COR-L47 (cell line): ENCODE measurements at places on chromosomes 13 and 19.
A peak's percentile ranks its signal among the peaks of the same experiment; 100 is the strongest.

GRCh38 chr19:36060430-36060829 lies 5.7 kb downstream of the WDR62 start:
- DNase-seq: no peak

DNA sequence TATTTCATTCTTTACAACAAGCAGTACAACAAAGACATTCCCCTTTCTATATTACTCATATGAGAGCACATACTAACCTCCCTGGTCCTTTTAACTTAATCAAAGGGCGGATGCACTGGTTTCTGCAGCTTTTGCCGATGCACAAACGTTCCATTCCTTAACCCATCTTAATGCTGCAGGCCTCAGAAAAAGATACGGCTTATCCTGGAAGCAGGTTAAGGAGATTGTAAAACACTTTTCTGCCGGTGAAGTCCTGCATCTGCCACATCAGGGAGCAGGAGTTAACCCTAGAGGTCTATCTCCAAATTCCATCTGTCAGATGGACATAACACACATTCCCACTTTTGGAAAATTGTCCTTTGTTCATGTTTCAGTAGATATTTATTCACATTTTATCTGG lies 11.5 kb upstream of the ZNF814 start:
- no peak for DNase-seq

DNA sequence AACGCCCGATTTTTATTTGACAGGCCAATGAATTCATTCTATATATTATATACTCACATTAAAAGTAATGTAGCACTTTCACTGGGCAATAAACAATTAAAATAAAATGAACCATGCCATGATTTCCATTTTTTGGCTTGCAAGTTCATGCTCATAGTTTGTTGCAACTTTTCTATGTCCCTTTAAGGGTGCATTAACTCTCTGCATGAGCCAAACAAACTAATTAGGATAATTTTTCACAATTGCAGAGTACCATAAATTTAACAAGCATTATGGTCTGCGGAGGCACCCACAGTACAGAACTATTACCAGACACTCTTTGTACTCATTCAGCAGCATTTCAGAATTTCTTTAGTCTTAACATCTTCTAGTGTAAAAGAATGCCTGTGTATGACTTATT lies 1.4 kb downstream of the LHFPL6 start:
- DNase-seq: no peak

DNA sequence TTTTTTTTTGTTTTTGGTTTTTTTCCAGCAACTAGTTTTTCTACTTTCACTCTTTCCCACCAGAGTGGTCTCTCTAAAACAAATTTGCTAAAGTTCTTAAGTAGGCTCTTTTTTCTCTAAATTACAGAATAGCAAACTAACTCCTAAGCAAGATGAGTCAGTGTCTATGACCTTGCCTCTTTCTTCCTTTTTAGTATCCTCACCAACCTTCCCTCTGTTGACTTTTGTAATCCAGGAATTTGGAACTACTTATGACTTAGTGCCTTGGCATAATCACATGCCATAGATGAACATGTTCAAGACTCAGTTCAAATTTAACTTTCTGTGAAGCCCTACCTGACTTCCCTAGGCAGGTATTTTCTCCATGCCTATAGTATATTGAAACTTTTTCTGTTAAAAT lies 32.3 kb upstream of the AKAP11 start:
- no peak for DNase-seq

GRCh38 chr19:5873617-5874199 lies 3.4 kb upstream of the FUT5 start:
- no peak for DNase-seq

- no peak for DNase-seq
These were observed 1.0 kb upstream of the ZNF529 start for GRCh38 chr19:36573895-36574720.

DNA sequence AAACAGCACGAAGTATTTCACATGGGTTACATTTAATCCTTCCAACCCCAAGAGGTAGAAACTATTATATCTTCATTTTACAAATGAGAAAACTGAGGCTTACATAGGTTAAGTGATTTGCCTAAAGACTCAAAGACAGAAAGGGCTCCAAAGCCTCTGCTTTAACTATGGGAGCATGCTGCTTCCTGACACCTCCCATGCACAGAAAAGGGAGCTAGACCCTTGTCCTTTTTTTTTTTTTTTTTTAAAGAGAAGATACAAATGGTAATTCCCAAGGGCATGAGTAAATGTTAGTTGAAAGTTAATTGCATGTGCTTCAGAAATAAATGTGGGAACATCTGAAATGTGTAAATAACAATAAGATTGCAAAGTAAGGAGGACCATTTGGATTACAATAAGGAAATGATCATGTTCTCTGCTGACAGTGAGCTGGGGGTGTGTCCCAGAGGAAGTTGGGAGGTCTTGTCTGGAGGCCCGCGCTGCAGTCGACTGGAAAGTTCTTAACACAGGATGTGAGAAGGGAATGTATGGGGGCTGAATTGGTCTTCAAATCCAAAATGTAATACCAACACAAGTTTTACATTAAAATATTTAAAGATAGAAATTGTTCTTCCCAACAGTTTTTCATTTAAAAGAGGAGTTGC lies 500.3 kb downstream of the KLF12 start:
- DNase-seq: no peak

GRCh38 chr19:13526552-13526951 lies 20.3 kb upstream of the CACNA1A start:
- DNase-seq: no peak

DNA sequence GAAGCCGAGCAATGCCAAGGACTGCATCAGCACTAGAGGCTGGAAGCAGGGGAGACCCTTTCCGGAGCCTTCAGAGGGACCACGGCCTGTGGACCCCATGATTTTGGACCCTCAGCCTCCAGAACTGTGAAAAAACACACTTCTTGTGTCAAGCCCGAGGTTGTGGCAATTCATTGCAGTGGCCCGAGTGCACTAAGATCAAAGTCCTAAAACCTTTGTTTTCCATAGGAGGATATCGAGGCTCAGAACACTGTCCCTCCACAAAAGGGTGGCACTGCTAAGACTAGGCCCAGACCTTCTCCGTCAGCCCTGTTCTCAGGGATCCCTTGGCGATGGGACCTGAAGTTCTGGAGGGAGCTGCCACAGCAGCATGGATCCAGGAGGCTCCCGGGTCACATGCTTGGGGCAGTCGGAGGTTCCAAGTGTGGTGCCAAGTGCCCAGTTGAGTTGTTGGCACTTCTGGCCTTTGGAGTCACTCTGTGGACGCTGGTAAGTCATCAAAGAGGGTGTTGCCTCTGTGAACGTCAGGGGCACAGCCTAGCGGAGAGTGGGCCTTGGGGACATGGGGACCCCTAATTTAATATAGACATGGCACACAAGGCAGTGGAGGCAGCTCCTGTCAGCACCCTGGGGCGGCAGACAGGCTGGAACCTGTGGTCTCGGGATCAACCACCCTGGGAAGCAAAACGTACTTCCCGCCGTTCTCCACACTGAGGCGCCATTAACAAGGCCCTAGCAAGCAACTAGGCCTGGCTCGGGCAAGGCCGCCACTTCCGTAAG lies 199.2 kb downstream of the COL4A1 start:
- DNase-seq: peak; percentile 45
